ENCODE measurements at places on chromosomes 11 and 22.

DNA sequence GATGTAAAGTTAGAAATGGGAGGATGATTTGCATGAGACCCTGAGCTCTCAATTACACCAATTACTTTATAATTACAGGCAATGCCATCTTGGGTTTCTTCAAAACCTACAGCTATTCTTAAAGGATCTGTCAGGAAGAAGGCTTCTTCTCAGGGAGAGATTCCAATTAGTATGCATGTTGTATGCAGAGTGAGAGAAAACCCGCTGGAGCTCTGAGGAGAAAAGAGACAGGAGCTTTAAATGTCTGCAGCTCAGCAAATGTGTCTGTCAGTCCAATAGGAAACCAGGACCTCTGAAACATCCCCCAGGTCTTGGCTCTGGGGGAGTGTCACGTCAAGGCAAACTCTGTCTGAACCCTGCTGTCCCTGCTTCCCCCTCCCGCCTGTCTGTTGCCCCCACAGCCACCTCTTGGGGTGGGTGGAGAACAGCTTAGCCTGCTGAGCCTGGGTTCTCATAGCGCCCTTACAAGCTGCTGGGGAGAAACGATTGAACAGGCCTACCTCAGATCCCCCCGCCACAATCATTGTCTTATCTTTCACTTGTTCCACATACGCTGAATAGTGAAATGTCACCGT lies 140.2 kb downstream of the SPATA19 start:
- DNase-seq, result no peak

- no peak for DNase-seq
These were observed 137.0 kb downstream of the SLC1A2 start for GRCh38 chr11:35282221-35282882.

- no peak for DNase-seq
These were observed 137.6 kb downstream of the MAML2 start for GRCh38 chr11:96205460-96205809.

GRCh38 chr11:83122766-83123165 lies 34.2 kb upstream of the PCF11 start:
- no peak for DNase-seq

- no peak for DNase-seq
These were observed 754.6 kb downstream of the TBC1D22A start for GRCh38 chr22:47517062-47517461.

DNA sequence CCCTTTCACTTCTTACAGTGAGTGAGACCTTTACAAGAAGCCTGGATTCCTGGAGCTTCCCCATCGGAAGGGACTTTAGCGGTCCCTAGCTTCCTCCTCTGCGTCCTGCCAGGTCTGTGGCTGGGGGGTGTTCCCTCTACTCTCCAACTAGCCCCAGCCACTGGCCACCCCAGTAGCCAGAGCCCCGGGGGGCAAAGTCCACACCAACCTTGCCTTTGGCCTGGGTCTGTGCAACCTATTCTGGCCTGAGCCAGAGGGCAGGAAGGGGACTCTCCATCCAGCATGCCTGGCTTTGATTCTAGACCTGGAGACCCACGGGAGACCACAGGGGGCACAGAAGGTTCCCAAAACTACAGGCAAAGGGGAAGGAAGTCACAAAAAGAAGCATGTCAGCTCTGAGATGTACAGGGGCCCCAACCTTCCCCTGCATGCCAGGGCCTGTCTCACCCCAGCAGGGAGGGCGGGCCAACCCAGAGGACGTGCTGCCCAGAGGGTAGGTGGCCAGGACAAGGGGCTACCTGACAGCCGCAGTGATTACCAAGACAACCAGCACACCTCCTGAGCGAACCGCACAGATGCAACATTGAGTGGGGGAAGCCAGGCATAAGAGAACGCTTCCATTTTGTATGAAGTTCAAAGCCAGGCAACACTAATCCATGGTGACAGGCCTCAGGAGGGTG lies 52.4 kb downstream of the DSCAML1 start:
- DNase-seq, result no peak
